Activated T-helper 9 cell treated with anti-CD3 and anti-CD28 coated beads, Interleukin-2, amount 50 U/mL, for 16 hours (primary cell): ENCODE measurements at places on chromosomes 2 and 18.
A peak's percentile ranks its signal among the peaks of the same experiment; 100 is the strongest.

DNA sequence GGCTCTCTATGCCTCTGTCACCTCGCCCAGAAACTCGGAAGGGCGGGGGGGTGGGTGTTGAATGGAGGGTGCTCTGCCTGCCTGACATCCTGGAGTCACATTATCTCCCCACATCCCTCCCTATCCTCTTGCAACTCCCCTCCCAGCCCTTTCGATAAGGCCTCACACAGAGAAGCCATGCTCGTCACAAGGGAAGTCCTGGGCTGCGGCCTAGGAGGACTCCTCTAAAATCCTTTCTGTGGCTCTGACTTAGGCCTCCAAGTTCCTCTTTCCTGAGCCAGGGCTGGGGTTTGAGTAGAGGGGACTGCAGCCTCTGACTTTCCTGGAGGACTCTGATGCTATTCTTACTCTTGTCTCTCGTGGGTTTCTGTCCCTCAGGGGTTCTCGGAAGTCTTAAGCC lies 75.0 kb upstream of the PKDCC start:
- DNase-seq = no peak

DNA sequence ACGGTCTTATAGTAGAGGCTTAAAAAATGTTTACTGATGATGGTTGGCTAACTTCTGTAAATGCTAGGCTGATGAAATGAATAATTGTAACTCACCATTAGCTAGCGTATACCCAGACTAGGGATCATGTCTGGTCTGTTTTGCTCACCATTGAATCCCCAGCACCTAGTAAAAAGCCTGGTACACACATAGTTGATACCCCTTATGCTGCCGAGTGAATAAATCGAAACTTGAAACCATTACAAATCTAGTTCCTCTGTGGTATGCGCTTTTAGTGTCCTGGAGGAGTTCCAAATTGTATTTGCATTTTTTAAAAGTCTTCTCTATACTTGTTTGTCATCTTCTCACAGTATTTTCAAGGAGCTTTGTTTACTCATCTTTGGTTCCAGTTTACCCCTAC lies 1.3 kb downstream of the TAF1B start:
- DNase-seq = no peak

GRCh38 chr2:22450831-22451230 lies 934.1 kb upstream of the KLHL29 start:
- no peak for DNase-seq

GRCh38 chr2:104658144-104658835 lies 195.6 kb upstream of the POU3F3 start:
- no peak for DNase-seq

GRCh38 chr2:229971298-229971790 lies 49.0 kb downstream of the FBXO36 start:
- no peak for DNase-seq

- no peak for DNase-seq
Measured at GRCh38 chr2:160984426-160985077, 175.7 kb upstream of the TANK start.

GRCh38 chr2:178142274-178143065 lies 30.2 kb downstream of the RBM45 start:
- no peak for DNase-seq

GRCh38 chr2:56009758-56010458 lies 86.3 kb upstream of the EFEMP1 start:
- DNase-seq = no peak

GRCh38 chr2:186407611-186408010 lies 78.4 kb upstream of the ZC3H15 start:
- DNase-seq = no peak

DNA sequence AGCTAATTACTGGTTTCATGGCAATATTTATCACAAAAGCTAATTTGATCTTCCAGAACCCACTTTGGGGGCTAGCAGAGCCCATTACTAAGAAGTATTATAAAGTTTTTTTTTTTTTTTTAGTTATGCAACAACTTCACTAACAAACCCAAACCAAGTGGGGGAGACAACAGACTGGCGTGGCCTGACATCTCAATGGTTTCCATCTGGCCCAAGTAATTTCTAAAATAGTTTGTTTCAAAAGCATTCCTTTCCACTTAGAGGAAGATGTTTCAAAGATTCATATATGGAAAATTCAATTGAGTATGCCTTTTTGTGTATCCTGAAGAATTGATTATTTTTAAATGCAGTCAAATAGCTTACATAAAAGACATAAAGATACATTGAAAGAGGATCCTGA lies 367.1 kb downstream of the HRH4 start:
- DNase-seq = no peak

GRCh38 chr2:219352448-219353023 lies 20.0 kb upstream of the RESP18 start:
- peak; percentile 36 for DNase-seq

DNA sequence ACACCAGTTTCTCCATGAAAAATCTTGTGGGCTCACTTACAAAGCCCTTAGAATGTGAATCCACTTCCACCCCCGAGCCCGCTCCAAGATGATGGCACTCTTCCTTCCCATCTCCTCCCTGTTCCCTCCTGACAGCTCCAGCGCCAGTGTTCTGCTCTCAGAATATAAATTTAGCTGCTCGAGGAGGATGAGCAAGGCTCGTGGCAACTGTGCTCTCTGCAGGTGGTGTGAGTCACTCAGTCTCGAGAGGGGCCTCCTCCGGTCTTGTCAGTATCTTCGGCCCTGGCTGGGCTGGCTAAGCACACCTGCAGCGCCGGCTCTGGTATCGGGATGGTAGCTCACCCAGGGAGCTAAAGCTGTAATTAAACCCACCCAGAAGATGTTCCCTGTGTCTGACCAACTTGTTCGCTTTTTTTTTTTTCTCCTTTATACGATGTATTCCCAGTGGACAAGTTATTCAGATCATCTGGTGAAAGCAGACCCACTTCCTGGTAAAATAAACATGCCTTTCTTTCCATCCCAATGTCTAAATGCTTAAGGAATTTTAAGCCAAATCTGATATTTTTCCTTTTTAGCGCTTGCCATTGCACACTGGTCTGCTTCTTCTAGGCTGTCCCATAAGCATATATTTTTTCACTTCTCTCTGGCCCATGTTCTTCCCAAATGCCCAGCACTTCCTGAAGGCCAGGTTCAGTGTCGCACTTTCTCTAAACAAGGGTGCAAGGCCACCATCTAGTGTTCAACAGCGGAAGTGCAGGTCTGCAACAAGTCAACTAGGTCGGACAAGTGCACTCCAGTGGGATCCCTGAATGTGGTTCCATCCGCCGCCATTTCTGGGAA lies 31.4 kb upstream of the YPEL5 start:
- DNase-seq = peak; percentile 30

DNA sequence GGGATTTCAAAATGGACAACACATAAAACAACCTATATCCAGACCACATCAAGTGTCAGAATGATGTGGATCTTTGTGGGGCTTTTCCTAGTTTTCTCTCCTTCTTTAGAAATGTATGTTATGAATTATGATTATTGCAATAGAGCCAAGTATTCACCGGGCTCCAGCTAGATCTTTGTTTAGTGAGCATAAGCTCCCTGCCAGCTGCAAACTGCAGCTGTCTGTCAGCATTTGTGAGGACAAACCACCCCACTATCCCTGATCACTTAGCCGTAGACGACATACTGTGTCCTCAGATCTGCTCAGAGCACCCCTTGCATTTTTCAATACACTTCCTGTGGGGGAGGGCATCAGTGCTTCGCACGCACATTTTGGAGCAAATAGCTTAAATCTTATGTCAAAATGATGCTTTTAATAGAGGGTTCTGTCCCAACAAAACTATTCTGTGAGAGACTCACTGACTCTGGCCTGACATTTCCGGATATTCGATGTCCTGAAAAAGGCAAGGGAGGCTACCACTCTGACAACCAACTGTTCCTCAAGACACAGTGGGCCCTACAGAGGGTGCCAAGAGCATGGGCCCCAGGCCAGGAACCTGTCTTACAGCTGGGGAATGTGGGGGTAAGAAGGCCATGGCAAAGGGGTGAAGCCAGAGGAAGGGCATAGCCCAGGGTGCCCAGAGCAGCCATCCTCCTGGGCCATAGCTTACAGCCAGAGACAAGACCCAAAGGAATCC lies 346.0 kb downstream of the ARHGAP15 start:
- DNase-seq = no peak

GRCh38 chr18:79395308-79395640 lies 456 bp upstream of the NFATC1 start:
- DNase-seq = no peak
